ENCODE measurements at places on chromosomes 12 and 14.

GRCh38 chr14:96281486-96281885, 25.5 kb downstream of the BDKRB1 start:
- peak; percentile 20 for DNase-seq

DNA sequence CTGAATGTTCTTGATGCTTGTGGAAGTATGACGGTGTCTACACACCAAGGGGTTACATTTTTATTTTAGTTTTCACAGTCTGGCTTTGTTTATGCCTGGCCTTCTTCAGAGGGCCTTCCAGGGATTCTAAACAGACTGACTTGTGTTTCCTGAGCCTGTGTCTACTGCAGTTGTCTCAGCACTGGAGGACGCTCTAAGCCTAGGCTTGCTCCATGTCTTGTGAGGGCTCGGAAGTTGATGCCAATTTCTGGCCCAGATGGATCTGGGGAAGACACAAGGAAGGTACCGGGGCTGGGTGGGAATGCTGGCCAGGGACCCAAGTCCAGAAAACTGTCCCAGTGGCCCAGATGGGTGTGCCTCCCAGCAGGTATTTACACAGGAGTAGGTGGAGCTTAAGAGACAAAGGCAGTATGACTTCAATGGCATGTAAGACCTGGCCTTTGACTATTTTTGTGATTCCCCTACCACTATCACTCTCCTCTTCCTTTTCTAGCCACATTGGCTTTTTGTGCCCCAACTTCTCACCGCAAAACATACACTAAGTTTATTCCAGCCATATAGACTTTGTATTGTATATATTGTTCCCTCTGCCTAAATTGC, 56.9 kb downstream of the GPR137C start:
- DNase-seq, result no peak

DNA sequence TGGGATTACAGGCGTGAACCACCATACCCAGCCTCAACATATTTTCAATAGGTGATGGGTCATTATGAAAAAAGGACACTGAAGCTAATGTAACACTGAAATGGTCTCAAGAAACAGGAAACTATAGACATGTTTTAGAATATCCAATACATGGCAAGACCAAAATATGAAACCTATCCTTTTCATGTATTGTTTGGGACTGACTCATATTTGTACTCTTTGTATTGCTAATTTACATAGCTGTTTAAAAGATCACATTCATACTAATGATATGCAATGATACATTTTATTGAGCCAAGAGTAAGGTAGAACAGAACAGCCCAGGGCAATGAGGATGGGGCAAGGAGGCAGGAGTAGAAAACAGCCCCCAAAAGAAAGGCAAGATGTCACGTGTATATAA, 32.6 kb downstream of the RESF1 start:
- DNase-seq, result no peak

DNA sequence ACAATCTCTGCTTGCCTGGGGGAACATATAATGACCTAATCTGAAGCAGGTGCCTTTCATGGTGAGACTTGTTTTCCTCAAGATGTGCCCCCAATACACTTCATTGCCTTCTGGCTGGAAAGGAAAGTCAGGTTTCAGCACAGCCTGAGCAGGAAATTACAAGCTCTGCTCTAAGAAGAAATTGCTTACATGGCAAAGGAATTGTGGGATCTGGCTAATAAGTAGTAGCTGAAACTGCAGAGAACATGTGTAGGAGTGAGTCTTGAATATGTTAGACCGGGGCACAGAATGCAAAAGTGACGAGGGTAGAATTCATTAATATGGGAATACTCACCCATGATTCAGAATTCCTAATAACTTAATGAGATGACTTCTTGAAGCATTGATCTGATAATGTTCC, 6.3 kb upstream of the CFAP54 start:
- DNase-seq, result no peak

GRCh38 chr14:29906256-29906870, 21.3 kb downstream of the PRKD1 start:
- DNase-seq, result no peak

DNA sequence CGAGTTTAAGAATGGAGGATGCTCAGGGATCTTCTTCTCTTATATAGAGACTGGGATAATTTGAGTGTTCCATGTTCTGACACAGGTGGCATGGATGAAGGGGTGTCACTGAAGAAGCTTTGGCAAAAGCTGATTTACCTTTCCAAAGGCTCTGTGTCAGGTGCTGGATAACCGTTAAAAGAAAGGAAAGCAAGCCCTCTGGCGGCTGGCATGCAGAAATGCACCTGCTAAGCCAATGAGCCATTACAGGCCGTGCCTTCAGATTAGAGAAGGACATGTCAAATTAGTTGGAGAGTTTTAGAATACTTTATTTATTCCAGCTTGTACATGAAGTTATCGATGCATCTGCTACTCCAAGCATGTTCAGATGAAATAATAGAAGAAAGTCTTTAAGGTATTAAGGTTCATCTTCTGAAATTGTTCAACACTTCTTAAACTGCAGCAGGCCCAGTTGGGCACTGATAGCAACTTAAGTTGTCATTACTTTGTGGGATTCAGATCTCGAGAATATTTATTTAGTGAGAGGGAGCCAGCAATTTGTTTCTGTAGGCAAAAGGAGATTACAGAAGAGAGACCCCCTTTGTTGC, 678.2 kb downstream of the NRXN3 start:
- peak; percentile 41 for DNase-seq

GRCh38 chr12:27237790-27238771, 6.0 kb upstream of the STK38L start:
- DNase-seq, result peak; percentile 41

DNA sequence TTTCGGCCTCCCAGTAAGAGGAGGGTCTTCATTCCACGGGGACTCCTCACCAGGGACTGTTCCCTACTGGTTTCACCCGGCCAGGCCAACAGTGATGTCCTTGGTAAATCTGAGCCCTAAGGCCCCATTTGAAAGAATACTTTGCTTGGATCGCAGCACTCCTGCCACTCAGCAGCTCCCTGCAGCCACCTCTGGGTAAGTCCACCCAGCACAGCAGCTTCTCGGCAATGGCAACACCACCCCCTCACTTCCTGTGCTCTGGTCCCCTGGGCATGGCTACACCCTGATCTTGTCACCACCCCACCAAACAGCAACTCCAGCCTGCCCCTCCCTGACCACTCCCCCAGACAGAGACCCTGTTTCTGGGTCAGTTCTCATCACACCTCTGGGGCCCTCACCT, 100.3 kb downstream of the SETD3 start:
- DNase-seq, result no peak

DNA sequence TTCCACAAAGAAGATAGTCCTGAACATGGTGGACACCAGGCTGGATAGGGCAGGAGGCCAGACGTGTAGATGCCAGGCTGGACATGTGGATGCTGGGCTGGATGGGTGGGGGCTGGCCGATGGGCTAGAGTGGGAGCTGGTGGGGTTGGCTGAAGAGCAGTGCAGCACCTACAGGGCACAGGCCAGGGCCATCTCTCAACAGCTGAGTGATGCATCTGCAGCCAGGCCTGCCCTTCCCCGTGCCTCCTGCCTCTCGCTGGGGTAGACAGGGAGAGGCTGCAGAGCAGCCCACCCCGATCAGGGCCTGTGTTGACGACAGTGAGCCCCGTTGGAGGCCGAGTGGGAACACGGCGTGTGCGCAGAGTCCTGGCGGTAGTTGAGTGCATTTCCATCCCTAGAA, 39.3 kb downstream of the EP400 start:
- DNase-seq, result no peak

DNA sequence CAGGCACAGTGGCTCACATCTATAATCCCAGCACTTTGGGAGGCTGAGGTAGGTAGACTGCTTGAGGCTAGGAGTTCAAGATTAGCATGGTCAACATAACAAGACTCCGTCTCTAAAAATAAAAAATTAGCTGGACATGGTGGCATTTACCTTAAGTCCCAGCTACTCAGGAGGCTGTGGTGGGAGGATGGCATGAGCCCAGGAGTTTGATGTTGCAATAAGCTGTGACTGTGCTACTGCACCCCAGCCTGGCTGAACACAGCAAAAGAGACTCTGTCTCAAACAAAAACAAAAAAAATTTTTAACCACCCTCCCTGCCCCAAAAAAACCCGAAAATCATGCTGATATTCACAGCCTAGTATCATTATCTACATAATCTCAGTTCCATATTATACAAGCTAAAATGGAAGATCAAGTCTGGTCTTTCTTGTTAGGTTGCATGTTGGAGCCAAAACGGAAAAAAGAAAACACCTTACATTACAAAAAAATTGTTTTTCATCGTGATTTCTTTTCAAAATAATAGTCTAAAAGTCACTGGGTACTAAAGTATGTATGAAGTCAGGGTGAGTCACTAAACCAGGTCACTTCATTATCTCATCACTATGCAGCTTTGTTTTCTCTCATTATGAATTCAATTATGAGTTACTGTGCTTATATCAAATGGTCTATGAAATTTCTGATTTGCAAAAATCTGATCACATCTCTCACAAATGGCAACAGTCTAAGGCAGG, 13.8 kb downstream of the GXYLT1 start:
- DNase-seq, result no peak

DNA sequence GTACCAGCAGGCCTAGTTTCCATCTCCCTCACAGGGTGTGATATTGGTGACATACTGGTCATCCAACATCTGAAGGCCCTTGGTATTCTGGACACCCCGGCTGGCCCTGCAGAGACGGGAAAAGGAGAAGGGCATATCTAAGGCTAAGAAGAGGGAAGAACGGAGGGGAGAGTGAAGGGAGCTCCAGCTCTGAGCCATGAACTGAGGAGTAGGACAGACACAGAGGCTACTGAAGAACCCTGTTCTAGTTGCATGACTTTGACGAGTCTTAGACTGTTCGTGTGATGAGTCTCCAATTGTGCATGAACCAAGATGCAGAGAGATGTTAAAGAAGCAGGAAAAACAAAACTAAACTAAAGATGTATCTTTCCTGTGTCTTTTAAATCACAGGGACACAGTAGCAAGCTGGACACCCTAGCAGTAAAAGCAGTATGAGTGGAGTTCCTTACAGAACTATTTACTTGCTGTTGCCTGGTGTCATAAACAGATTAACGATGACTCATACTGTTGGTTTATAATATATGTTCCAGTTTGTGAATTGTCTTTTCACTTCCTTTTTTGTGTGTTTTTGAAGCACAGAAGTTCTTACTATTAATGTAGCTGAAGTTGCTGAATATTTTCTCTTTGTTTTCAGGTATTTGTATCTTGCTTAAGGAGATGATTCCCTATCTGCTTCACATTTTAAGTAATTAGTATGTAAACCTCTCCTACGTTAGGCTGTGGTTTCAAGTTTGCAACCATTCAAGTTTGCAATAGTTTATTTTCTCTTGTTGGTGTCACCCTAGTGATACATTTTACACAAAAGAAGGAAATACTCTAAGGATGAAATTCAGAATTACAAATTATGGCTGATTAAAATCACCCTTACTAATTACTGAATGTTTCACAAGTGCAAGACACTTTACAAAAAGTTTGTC, 15.7 kb downstream of the FAR2 start:
- DNase-seq, result no peak

DNA sequence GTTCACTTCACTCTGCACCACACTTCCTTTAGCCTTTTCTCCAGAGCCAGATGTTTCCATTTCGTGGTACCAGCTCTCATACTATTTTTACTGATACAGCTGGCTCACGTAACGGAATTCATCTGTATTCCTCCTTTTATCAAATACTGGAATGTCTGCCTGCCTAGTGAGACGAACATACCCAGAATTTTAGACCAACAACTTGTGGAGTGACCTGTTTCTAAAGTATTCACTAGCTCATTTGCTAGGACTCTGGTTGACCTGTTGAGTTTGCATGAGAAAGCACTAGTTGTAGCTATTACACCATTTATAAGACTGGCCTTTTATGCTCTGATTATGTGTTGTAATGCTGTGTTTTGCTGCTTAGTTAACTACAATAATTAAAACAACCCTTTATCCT, 22.6 kb downstream of the KCNA5 start:
- no peak for DNase-seq

- DNase-seq, result no peak
Measured at GRCh38 chr14:68174446-68174845, 354.9 kb downstream of the RAD51B start.

DNA sequence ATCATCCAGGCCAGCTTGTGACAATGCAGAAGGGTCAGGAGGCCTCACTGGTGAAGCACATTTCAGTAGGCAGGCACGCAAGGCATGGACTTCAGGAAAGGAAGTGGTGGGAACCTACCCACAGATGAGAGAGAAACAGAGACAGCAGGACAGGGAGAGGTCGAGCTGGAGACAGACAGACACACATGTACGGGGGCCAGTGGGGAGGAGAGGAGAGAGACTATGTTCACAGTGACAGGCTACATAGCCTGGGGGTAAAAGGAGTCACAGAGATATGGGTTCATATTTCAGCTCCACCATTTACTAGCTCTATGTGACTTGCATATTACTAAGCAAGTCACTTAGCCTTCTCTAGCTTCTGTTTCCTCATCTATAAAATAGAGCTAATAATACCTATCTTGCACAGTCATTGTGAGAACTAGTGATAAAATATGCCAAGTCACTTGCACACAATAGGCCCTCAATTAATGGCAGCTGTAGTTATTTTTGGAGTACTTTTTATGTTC, 91.1 kb upstream of the FUT8 start:
- no peak for DNase-seq

GRCh38 chr12:128807161-128807724, 16.5 kb downstream of the SLC15A4 start:
- peak; percentile 69 for DNase-seq

DNA sequence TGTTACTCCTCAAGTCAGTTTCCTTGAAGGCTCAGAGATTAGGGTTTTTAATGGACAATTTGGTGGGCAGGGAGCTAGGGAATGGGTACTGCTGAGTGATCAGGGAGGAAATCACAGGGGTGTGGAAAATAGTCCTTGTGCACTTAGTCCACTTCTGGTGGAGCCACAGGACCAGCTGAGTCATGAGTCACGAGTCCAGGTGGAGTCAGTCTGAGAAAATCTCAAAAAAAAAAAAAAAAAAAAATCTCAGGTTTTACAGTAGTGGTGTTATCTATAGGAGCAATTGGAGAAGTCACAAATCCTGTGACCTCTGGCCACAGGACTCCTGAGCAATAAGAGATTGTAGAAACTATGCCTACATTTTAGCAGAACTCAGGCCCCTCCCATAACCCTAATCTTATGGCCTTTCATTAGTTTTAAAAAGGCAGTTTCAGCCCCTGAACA, 28.2 kb upstream of the AMN1 start:
- DNase-seq, result no peak

DNA sequence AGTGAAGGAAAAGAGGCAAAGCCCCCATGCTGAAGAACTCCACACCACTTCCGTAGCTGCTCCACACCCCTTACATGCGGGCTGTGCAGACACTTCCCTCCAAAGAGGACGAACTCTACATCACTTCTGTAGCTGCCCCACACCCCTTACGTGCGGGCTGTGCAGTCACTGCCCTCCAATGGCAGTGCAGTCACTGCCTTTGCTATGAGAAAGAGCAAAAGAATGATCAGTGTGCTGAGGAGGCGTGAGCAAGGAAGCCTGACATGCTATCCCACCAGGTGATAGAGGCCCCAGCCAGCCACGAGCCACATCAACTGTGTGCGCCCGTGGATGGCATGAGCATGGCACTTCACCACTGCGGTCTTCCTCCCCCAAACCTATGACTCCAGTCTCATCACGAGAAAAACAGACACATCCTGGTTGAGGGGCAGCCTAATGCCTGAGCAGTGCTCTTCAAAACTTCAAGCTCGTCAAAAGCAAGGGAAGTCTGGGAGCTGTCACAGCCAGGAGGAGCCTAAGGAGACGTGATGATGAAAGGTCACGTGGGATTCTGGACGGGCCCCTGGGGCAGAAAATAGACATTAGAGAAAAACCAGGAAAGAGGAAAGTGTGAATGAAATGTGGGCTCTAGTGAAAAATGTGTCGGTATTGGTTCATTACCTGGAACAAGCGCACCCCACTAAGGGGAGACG, 60.8 kb upstream of the C14orf180 start:
- DNase-seq, result no peak

All from globus pallidus (tissue), 1 donor.